ENCODE measurements at places on chromosomes 6 and 20.

DNA sequence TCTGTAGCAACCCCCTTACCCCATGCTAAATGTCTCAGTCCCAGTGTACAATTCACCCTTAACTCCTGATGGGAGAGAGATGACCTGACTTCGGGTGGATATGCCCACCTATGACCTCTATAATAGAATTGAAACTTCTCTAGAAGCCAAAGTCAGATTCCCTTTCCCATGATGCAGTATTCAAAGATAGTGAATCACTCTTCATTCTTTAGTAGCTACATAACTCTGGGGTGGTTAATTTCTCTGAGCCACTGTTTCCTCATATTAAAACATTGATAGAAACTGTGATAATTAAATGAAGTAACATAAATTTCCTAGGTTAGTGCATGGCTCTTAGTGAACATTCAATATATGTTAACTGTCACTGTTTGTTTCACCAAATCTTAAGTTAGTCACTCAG lies 500.4 kb downstream of the COL12A1 start:
- DNase-seq: no peak

- no peak for DNase-seq
Observed at GRCh38 chr20:41903586-41903985, 285.4 kb upstream of the CHD6 start.

GRCh38 chr6:83467620-83468036 lies 36.8 kb upstream of the ME1 start:
- DNase-seq: no peak

- DNase-seq: no peak
Observed at GRCh38 chr20:1323256-1323655, 5.7 kb downstream of the SDCBP2 start.

- no peak for DNase-seq
Observed at GRCh38 chr20:20092827-20093226, 40.5 kb downstream of the CFAP61 start.

GRCh38 chr6:39922821-39923220 lies 11.4 kb downstream of the MOCS1 start:
- DNase-seq: no peak

DNA sequence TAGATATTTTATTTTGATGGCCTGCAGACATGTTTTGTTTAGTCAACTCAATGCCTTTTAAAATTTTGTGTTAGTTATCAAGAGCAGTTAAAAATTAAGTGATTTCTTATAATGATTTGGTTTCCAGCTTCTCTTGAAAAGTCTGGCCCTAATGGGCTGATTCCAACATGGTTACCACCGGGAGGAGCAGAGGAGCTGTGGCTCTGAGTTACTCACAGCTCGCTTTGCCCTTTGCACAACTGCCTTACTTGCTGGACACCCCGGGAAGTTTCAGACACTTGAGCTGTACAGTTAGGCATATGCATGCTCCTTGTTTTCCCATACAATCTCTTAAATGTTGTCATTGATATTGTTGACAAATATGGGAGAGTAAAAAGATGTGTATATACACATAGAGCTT lies 173.1 kb upstream of the MMS22L start:
- no peak for DNase-seq

DNA sequence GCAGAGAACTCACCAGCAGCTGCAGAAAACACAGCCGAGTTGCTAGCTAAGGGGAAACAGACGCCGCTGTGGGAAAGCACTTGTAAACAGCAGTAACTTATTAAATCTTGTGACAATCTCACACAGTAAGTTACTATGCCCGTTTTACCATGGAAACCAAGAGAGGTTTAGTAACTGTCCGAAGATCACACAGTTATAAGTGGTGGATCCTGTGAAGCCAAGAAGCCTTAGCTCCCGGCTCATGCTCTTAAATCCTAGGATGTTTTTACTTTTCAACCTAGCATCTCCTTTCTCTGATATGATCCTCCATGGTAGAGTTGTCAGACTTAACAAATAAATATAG lies 1.5 kb upstream of the SULF2 start:
- DNase-seq: no peak

- no peak for DNase-seq
Observed at GRCh38 chr20:33348136-33348937, 53.0 kb downstream of the CDK5RAP1 start.

GRCh38 chr6:49551078-49551865 lies 804 bp downstream of the C6orf141 start:
- no peak for DNase-seq

All from activated CD4-positive, alpha-beta T cell treated with anti-CD3 and anti-CD28 coated beads, Interleukin-2, amount 50 U/mL, for 4 hours (primary cell).